Posterior vena cava (tissue), 2 donors: ENCODE measurements at places on chromosomes 2 and 18.

DNA sequence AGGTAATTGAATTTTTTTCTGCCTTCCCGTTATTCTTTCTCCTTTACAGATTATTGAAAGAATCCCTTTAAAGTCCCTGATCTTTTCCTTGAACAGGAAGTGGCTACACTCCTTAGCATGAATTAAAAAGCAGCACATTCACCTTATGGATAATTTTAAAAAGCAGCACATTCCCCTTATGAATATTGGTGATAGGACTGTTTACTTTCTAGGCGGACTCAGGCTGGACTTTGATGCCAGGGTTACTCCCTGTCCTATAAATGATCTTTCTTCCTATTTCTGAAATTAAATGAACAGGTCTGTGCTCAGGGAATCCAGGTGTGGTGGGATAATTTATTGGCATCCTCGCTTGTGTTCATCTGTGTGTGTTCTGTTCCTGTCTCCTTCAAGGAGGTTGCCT, 226.0 kb downstream of the DCDC2C start:
- DNase-seq = no peak

DNA sequence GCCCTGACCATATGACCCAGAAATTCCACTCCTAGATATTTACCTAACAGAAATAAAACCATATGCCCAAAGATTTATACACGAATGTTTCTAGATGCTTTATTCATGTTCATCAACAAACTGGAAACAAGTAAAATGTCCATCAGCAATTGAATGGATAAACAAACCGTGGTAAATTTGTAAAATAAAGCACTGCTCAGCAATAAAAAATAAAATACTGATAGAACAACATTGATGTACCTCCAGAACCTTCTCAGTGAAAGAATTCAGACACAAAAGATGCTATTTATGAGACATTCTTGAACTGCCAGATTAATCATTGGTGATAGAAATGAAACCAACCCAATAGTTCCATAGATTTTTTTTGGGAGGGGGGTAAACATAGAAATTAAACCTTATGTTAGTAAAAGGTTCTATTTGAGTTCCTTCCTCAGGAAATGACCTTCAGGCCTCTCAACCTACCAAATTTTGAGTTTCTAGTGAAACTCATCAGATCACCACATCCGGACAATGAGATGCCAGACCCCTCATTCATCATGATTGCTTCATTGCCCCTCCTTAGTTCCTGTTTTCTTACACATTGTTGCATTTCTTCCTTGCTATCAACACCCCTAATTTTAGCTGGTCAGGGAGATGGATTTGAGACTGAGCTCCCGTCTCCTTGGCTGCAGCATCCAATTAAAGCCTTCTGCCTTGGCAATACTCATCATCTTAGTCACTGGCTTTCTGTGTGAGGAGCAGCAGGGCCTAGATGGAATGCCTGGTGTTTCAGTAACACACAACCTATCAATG, 203.5 kb downstream of the LPIN1 start:
- no peak for DNase-seq

DNA sequence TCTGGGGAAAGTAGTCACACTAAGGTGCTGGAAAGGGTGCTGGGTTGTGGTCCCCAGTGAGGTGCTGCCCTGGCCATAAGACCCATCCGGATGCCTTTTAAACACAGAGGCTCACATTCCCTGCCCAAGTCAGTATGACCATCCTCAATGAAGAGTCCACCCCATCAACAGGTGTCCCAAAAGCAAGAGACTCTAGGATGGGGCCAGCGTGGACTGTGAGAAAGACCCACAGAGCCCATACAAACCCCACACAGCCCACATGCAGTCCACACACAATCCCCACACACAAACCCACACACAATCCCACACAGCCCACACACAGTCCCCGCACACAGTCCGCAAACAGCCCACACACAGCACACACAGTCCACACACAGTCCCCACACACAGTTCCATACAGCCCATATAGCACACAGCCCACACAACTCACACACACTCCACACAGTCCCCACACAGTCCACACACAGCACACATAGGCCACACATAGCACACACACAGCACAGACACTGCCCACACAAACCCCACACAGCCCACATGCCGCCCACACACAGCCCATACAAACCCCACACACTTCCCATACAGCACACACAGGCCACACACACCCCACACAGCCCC, 241.4 kb upstream of the SALL3 start:
- DNase-seq = no peak

GRCh38 chr2:129903586-129904425, 75.7 kb upstream of the RAB6C start:
- peak; percentile 58 for DNase-seq

DNA sequence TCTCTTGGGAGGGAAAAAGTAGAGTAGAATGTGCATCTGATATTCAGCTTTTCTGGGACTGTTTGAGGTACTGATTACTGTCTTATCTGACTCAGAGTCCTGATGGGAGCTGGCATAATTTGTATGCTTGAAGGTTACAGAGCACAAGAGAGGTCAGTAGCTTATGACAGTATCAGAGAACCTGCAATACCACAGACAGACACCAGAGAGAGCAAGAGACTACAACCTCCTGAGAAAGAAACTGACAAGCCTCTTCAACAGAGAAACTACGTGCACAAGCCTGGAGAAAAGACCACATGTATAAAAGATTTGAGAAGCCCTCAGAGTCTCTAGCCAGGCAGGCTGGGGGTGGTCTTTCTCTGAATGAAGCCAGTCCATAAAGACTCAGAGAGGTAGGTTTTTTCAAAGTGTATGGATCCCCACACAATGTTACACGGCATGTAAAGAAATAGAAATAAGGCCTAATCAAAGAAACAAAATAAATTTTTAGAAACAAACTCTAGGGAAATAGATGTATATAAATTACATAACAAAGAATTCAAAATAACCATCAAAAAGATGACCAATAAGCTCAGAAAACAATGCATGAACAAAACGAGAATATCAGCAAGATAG, 568.3 kb downstream of the LRRTM4 start:
- DNase-seq = no peak

DNA sequence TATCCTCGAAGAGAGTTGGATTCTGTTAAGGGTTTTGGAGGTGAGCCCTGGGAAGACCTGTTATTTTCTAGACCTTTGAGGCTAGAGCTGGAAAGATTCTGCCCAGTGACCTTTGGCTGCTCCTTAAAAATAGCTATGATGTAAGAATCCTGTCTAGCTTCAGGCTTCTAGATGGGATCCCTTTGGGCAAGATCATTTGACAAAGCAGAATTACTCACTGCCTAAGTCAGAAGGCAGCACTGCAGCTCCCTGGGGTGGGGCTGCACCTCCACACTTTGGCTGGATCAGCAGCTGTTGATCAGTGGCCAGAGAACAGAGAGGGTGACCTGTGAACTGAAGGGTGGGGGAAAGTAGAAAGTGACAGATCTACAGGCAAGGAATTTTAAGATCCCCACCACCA, 103.8 kb downstream of the ASAP2 start:
- DNase-seq = peak; percentile 90

GRCh38 chr2:178828486-178828881, 21.3 kb upstream of the TTN start:
- no peak for DNase-seq

DNA sequence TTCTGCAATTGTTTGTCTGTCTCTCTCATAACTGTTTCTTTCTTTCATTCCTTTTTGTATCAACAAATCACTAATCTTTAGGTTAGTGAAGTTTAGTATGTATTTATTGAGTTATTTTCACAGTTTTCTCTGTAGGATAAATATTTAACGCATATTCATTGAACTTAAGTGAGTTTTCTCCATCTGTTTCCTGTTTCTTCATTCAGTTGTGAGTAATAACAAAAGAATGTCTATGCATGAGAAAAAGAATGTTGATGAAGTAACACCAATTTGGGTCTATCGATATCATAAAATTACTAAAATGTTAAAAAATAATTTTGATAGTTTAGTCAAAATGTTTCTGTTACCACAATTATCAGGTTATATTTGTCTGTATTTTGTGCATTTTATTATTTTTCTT, 948.0 kb downstream of the DSC3 start:
- DNase-seq = no peak

- no peak for DNase-seq
Measured at GRCh38 chr2:59726228-59727120, 827.0 kb downstream of the BCL11A start.
